Stimulated activated CD4-positive, alpha-beta T cell treated with anti-CD3 and anti-CD28 coated beads, Interleukin-1b, Interleukin-23, amount 100 ng/mL, for 1 hour (primary cell): ENCODE measurements at places on chromosomes 5 and 9.

GRCh38 chr9:70951749-70952727 lies 169.4 kb downstream of the TRPM3 start:
- DNase-seq: no peak

GRCh38 chr5:149182241-149182640 lies 40.9 kb downstream of the ABLIM3 start:
- DNase-seq: no peak

GRCh38 chr9:124004593-124004992 lies 7.0 kb upstream of the LHX2 start:
- DNase-seq: no peak

DNA sequence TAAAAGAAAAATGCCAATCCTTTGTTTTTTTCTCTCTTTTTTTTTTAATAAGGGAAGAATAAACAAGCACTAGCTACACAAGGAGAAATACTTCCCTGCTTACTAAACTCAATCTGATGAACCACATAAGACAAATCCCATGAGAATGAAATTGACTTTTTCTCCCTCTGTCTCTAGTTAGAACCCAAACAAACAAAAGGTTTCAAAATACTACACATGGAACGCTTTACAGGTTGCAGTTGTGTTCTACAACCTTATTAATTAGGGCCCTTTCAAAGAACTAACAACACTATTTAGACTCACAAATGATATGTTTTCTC lies 124.5 kb downstream of the PDE4D start:
- DNase-seq: no peak

GRCh38 chr5:40615586-40616170 lies 64.0 kb upstream of the PTGER4 start:
- no peak for DNase-seq

DNA sequence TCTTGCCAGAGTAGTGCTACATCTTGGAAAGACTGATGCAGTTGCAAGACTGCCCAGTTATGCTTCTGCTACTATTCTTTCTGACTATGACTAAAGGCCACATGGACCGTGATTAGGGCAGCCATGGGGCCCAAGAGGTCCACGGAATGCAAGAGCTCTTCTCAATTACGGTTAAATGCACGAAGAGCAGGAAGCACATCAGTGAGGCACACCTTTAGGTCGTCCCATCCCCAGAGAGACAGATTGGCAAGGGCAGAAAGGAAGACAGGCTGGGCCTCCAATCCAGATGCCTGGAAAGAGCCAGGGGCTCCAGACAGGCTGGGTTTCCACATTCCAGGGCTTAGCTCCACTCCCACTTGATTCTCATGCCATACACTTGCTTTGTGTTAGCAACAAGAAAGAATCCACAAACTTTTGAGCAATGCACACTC lies 132.3 kb upstream of the SLIT3 start:
- DNase-seq: no peak

DNA sequence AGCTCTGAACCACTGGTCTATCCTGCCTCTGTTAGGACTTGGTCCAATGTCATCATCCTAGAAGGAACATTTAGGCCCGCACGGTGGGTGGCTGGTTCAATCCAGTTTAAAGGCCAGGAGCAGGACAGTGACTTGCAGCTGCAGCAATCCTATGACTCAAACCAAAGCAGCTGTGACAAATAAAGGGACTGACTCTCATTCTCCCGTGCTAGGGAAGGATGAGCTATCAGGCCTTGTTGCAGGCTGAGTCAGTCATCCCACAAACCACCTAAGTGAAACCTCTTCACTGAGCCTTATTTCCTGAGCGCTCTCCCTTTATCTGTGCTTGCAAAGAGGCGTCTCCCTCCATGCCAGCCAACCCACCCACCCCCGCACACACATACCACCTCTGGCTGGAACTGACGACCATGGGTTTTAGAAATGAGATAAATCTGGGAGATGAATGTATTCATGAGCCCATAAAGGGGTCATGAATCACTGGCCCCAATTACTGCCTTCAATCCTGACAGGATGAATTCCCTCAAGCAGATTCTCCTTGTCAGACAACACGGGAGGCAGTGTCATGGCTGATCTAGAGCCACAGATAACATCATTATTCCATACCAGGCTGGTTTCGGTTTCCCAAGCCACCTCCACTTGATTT lies 93.4 kb downstream of the KCNIP1 start:
- DNase-seq: no peak

DNA sequence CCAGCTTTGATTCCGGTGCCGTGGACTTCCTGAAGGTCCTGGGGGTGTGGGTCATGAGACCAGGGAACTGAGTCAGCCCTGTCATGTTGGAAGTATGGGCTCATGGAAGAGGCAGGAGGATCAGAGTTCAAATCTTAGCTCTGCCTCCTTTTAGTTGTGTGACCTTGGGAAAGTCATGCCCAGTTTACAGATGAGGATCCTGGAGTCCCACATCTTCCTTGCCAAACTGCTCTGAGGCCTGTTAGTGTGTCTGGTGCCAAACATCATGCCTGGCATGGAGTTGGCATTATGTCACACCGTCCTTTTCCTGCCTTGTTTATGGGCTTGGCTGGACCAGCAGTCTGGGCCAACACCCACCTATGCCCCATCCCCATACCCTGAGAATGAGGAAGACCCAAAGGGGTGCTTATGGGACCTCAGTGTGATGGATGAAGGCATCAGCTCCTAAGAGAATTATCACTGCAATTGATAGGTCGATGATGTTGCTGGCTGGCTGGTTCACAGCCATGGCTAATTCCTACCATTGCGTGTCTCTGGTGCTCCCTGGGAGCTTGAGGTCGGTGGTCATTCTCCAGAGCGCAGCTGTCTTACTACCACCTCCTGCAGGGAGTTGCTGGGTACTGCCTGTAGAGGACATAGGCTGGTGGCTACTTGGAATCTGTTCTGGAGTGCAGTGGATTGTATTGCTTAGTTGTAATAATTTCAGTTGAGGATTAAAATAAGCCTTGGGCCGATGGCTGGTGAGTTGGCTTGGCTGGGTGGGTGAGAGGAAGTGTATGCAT lies 140.5 kb upstream of the PITX1 start:
- no peak for DNase-seq
